ENCODE measurements at places on chromosomes 16 and 17. TPM values are rescaled to one million over a fixed set of nuclear protein-coding genes. Genes with fewer than 3 reads are reported as not detected.
A peak's percentile ranks its signal among the peaks of the same experiment; 100 is the strongest.

Gene MATCAP1
- 41.8 TPM for total RNA-seq

Gene TBC1D3I
- not detected for total RNA-seq

Gene DPEP1
- total RNA-seq = 1.3 TPM

Gene ERBB2
- 119 TPM for total RNA-seq

Gene CCT6B
- 3.0 TPM for total RNA-seq

Gene OTOP2
- total RNA-seq = not detected

Gene KRTAP4-3
- not detected for total RNA-seq

Gene EVPL
- 38.4 TPM for total RNA-seq

DNA sequence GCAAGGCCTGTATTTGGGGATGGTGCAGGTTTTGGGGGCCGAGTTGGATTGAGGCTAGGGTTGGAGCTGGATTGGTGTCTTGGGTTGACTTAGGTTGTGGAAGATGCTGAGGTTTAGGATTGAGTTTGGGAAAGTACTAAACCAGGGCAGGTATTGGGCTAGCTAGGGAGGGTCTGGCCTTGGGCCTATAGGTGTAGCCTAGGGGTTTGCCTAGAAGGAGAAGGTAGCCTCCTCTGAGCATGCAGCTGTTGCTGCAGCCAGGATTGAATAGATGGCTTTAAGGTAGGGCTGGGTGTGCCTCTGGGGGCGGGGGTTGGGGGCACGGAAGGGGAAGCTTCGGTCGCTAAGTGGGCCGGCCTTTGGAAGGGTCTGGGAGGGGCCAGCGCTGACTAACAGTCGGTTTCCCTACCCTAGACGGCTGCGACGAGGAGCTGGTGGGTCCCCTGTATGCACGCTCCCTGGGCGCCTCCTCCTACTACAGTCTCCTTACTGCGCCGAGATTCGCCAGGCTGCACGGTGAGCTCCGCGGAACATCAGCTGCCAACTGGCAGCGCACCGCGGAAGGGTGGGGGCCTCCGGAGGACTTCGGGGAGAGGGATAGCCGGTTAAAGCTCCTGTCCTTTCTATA is 1.2 kb downstream of the CNTNAP1 start:
- peak; percentile 49 for DNase-seq

GRCh38 chr17:42130310-42130936 is 7.8 kb downstream of the HSPB9 start:
- DNase-seq = no peak

DNA sequence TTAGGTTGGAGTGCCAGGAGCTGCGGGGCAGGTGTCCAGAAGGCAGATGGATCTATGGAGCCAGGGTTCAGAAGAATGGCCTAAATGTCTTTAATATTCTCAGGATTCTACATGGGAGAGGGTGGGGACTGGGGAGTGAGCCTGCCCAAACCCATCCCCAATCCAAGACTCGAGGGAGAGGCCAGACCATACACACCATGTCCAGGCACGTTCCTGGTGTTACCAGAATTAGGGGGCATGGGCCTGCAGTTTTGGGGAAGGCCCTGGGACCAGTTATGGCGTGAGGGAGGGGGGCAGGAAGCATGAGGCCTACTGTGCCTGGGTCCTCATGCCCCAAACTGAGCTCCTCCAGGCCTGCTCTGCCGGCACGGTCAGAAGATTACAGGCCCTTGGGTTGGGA is 1.9 kb downstream of the TAX1BP3 start:
- DNase-seq = no peak

- peak; percentile 77 for DNase-seq
Observed at GRCh38 chr17:65750631-65751115, 189.2 kb upstream of the AXIN2 start.

- no peak for DNase-seq
Observed at GRCh38 chr17:56392321-56392720, 201.2 kb upstream of the NOG start.

DNA sequence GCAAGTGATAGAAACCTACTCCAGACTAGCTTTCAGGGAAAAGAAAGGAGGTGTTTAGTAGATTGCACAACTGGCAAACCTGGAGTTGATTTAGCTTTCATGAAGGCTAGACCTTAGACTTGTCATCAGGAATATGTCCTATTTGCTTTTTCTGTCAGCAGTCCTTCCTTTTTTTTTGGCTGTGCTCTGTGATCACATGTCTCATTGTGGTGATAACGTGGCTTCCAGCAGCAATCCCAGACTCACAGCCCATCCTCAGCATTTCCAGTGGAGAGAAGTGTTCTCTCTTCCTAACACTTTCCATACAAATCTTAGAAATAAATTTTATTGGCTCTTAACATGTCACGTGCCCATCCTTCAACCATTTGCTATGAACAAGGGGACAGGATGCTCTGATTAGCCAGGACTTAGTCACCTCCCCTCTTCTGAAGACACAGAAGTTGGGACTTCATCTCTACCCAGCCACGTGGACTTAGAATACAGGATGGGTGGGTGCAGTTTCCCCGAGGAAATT is 74.7 kb downstream of the CDH13 start:
- no peak for DNase-seq

- DNase-seq = no peak
Observed at GRCh38 chr17:45302649-45303173, 14.1 kb downstream of the MAP3K14 start.

DNA sequence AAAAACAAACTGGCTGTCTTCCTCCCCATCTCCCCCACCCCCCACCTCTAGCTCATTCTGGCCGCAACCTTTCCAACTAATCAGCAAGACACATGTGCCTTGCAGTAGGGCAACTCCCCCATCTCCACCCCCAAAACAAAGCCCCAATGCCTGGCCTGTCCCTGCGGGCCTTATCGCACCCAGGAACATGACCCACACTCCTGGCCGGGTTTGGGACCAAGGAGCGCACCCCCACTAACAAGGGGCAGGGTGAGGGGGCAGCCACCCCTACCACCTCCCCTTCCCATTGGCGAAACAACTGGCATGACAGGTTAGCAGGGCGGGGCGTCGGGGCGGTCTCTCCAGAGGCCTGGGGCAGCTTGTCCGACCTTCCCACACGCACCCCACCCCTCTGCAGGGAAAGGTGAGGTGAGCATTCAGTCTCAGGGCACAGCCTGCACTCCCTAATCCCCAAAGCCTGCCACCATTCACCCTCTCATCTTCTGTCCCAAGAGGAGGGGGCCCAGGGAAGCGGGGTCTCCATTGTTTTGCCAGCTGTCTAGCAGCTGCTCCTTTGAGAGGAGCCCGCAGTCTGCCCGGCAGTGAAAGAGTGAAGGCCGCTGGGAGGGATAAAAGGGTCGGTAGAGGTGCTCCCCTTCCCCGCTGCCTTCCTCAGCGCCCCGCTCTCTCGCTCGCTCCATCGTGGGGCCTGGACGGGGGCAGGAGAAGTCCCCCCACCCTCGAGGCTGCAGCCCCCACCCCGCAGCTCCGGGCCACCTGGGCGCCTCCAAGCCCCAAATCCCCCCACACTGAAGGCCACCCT is 765 bp downstream of the MYO18A start:
- DNase-seq = peak; percentile 47

DNA sequence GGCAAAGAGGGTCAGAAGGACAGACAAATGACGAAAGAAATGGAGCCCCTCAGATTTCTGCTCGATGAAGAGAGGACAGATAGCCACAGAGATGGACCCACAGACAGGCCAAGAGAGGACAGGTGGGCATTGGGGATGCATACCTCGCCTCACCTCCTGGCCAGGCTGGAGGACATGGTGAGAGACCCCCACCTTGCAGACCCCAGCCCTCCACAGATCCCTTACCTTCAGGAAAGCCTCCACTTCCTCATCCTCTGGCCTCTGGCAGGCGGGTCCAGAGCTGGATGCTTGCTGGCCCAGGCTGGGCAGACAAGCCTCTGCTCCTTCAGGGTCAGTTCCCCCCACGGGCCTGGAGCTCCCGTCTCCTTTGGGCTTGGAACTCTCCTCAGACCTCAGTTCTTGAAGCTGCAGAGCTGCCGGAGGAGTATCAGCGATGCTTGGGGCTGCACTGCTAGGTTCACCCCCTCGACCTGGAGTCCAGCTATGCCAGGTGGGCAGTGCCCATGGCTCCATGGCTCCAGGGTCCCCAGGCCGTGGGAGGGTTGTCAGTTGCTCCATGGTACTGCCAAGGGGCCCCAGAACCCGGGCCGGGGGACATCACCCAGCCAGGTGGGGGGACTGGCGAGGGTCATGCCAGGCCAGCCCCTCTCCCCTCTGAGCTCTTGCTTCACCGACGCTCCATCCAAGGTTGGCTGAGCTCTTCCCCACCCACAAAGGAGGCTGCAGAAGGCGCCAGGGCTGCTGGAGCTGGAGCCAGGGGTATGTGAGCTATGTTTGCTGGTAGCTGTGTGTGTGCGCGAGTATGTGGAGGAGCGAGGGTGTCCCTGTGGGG is 1.0 kb downstream of the TSPOAP1 start:
- DNase-seq = no peak

GRCh38 chr17:2025220-2025621 is at the start of gene RTN4RL1:
RTN4RL1 (minus strand) TSS chr17:2025334; CDS start chr17:2024865, 469 bp downstream.
- DNase-seq = peak; percentile 67

- DNase-seq = no peak
Observed at GRCh38 chr16:79093554-79093967, 507.0 kb downstream of the MAF start.

DNA sequence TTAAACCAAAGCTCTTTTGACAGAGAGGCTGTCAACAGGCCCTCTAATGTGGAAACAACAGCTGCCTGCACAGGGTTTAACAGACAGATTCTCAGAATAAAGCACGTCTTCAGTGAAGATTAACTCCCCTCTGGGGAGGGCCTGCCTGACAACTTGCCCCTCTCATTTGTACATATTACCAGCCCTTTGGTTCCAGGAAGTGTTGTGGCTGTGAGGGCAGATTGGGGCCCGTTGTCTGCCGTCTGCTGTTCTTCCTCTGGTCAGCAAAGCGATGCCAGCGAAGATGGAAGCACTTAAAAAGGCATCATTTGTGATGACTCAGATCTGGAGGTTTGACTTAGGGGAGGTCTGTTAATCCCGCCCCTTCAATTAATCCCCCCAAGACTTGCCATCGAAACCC is 177.0 kb upstream of the IRX6 start:
- DNase-seq = no peak
